ENCODE measurements at places on chromosomes 2 and 18.

DNA sequence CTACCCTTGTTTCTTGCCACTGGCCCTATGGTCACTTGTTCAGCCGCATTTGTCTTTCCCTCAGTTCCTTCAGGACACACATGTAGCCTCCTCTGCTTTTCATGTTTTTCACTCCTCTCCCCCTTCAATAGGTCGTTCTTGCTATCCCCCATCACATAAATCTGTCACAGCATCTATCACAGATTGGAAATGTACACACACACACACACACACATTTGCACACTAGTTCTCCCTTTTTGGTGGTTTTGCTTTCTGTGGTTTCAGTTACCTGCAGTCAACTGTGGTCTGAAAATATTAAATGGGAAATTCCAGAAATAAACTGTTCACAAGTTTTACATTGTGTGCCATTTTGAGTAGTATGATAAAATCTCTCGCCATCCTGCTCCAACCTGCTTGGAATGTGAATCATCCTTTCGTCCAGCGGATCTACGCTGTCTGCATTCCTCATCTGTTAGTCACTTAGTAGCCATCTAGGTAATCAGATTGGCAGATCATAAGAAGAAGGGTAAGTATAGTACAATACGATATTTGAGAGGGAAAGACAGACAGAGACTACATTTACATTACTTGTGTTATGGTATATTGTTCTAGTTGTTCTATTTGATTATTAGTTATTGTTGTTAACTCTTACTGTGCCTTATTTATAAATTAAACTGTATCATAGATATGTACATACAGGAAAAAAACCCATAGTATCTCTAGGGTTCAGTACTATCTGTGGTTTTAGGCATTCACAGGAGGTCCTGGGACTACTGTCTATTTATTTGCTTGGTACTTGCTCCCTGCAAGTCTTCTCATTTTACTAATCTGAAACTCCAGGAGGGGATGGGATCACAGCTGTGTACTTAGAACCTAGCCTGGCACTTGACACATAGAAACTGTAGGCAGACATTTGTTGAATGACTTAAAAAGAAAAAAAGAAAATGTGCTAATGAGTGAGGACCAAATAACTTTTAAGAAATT is 86.1 kb upstream of the PNPT1 start:
- DNase-seq = no peak

DNA sequence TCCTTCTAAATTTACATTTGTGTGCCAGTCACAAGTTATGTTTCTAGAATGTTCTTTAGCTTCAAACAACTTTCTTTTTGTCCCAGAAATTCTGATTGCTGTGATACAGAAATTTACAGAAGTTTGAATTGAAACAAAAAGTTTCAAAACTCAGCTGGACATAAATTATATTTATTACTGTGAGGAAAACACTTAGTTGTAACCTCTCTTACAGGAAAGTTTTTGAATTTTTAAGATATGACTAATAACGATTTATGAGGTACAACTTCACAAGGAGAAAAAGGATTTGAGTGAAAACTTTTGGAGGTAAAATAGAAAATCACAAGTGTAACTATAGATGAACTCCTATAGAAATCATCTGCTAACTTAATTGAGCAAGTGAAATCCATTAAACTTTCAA is 205.3 kb downstream of the TMEM247 start:
- DNase-seq = no peak

DNA sequence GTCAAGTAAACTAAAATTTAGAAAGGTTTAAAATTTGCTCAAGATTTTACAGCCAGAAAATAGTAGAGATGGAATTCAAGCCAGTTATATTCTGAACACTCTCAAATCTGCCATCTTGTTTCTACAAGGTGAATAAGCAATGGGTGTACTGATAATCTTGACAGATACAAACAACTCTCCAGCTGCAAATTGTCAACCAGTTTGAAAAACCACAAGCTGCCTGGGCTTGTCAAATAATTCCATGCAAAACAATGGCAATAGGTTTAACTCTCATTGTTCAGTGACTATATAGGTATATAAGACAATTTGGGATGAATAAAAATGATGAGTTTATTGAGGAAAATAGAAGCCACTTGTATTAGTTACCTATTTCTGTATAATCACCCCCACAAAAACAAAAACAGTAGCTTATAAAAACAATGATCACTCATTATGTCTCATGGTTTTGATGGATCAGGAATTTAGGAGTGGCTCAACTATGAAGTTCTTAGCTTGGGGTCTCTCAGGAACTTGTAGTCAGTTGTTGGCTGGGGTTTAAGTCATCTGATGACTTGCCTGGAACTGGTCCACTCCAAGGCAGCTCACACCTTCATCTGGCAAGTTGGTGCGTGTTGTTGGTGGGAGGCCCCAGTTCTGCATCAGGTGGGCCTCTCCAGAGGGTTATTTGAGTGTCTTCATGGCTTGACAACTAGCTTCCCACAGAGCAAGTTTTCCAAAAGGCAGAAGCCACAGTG is 12.6 kb upstream of the EVA1A start:
- no peak for DNase-seq

DNA sequence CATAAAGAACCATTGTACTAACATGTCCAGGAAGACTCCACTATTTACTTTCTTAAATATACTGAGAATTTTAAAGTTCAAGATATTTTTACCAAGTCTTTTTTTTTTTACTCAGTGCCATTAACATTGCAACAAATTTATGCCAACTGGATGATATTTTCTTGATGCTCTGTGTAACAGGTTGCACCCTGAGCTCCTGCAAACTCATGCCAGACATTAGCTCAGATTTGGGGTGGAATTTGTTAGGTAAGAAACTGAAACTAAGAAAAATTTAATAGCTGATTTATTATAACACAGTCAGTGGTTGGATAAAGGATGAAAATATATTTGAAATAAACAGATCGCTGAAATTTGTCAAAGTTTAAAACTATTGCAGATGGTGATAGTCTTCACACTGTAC is 228.6 kb upstream of the SPHKAP start:
- no peak for DNase-seq

DNA sequence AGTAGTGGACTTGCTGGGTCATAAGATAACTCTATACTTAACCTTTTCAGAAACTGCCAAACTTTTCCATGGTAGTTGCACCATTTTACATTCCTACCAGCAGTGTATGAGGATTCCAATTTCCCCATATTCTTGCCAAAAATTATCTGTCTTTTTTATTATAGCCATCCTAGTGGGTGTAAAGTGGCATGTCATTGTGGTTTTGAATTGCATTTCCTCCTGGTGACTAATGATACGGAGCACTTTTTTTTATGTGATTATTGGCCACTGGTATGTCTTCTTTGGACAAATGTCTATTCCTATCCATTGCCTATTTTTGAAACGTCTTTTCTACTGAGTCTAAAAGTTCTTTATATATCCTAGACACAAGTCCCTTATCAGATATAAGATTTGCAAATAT is 44.3 kb downstream of the CACNB4 start:
- no peak for DNase-seq

- DNase-seq = no peak
Observed at GRCh38 chr2:36468463-36469105, 113.0 kb downstream of the CRIM1 start.

DNA sequence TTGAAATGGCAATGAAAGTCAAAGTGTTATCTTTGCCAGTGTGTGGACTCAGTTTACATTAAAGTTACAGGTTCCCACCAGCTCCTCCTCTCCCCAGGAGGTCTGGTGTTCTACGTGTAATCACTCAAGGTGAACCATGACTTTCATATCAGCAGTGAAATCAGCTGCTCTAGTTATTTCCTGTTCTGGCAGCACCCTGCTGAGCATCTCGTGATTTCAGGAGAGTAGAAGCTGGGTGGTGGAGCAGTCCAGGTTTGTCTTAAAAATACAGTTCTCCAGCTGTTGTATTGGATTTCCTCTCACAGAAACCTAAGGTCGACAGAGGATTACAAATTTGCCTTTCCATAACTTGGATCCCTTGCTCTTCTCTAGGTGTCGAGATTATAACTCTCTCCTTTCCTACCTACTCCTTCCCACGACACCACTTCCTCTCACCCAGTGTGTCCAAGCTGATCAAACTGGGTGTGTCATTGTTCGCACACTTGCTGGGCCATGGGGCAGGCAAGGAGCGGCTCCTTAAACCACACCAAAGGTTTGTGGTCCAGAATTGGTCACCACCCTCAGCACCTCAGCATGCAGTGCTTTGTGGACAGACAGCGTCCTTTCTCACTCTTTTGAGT is 13.0 kb upstream of the ARHGAP25 start:
- DNase-seq = peak; percentile 66

- no peak for DNase-seq
Observed at GRCh38 chr2:186687807-186688211, 6.1 kb upstream of the FAM171B start.

GRCh38 chr18:45370255-45371010 is 244.8 kb upstream of the SLC14A2 start:
- no peak for DNase-seq

- DNase-seq = no peak
Observed at GRCh38 chr18:58396144-58396543, 232.7 kb downstream of the ALPK2 start.

DNA sequence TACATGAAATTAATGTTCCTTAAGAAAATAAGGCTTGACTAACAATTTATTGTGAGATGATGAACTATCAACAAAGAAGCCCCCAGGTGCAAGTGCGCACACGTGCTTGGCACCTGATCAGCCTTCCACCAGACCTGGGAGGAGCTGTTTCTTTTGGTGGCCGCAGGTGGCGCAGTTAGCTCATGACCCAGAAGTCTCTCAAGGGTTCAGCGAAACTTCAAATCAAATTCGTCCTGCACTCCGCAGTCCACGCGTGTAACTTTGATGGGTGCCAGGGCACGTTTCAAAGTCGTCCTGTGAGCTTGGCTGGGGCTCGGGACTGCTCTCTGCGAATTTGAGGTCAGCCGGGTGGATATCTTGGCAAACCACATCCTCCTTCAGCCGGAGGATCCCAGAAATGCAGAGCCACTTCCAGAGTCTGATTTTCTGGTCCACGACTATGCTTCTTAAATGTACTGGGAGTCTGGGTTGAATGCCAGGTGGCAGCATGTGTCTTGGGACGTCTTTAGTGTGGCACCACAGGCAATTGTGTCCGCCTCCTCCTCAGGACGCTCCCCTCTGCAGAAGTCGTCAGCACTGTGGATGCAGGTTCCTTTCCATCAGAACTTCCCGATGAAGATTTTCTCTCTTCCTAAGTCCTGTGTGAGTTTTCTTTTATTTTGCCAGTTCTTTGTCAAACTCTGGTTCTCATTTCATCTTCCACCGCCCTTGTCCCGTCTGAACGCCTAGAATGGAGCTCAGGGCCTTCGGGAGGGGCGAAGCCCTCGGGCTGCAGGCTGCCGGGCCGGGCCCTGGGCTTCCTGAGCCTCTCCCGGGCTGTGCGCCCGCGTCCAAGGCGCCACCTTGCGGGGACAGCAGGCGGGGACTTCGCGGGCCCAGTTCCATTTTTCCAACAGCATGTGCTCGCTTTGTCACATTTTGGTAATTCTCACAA is 61.3 kb upstream of the RAPGEF4 start:
- peak; percentile 30 for DNase-seq

DNA sequence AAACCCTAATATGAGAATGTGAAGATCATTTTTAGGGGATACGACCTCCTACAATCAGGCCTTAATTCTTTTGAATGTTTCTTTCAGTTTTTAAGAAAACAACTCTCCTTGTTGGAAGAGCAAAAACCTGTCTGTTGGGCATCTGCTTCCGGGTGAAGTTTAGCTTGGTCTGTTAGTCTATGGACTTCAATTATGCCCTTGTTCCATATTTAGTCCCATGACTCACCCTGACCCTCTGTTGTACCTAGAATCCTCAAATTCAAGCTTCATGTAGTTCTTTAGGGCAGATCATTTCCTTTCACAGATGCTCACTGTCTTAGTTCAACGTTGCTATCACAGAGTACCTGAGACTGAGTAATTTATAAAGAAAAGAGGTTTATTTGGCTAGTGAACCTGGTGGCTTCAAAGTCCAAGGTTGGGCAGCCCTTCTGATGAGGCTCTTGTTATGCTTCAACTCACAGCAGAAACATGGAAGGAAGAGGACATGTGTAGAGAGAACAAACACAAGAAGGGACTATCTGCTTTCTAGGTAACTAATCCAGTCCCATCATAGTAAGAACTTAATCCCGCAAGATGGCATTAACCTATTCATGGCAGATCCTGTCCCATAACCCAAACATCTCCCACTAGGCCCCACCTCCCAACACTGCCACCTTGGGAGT is 82.5 kb upstream of the SERPINE2 start:
- no peak for DNase-seq

GRCh38 chr2:33728106-33728505 is 129.0 kb upstream of the FAM98A start:
- DNase-seq = no peak

- peak; percentile 44 for DNase-seq
Observed at GRCh38 chr2:25341753-25342371, at the start of gene DNMT3A. TSS of gene DNMT3A (minus strand) at chr2:25341925. CDS start at chr2:25313984, 27,941 bp downstream.

DNA sequence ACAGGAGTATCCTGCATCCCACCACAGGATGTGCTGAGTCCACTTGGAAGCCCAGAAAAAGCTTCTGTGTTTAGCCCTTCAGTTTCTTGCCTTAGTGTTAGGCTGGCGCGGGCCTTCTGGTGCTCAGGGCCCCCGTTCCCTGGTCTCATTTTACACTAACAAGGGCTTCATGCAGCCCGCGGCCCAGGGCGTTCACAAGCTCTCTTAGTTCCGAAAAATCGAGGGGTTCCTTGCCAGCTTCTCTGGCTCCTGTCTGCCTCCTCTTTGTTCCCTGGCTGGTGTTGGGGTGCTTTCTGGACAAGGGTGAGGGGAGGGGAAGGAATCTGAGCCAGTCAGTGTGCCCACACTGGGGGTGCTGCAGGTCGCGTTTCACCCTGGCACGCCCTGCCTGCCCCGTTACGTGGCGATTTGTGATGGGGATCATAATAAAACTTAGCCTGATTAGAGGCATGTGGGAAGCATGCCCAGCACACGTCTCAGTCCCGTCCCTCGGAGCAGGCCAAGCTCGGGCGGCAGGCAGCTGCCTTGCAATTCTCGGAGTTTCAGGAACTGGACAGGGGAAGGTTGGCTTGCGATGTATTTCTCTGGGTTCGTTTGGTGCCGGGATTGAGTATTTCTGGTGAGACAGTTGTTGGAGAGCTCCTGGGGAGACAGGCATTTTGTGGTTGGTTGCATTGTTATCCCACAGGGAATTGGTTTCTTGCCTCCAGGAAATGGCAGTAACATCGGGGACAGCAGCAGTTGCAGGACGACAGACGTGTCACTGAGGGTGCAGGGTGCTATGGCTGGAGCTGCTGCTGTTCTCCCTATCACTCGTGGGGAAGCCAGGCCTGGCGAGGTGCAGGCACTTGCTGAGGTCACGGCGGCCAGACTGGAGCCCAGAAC is 22.9 kb downstream of the SH3BP4 start:
- no peak for DNase-seq

- no peak for DNase-seq
Observed at GRCh38 chr2:158142165-158142564, 40.5 kb downstream of the UPP2 start.

- no peak for DNase-seq
Observed at GRCh38 chr2:189163889-189164288, 15.7 kb downstream of the COL5A2 start.
